ENCODE measurements at places on chromosomes 16 and 17. TPM values are rescaled to one million over a fixed set of nuclear protein-coding genes. Genes with fewer than 3 reads are reported as not detected.

The CCL7 gene
- not detected for total RNA-seq

The SULT1A4 gene
- 7.1 TPM for total RNA-seq

The HSDL1 gene
- 12.7 TPM for total RNA-seq

The TBC1D3H gene
- not detected for total RNA-seq

The LCAT gene
- 11.0 TPM for total RNA-seq

The ITGAL gene
- total RNA-seq: 1.9 TPM

The TMEM107 gene
- 15.9 TPM for total RNA-seq

The CDH3 gene
- total RNA-seq: 43.9 TPM

The C16orf96 gene
- total RNA-seq: 0.08 TPM

The RNF157 gene
- total RNA-seq: 2.4 TPM

The MRPL38 gene
- total RNA-seq: 36.5 TPM

The MYH1 gene
- total RNA-seq: not detected

The CACNG5 gene
- total RNA-seq: not detected

The PIK3R5 gene
- 10.7 TPM for total RNA-seq

The FAM117A gene
- total RNA-seq: 28.2 TPM

The MT1G gene
- total RNA-seq: 37.8 TPM

The ABCC6 gene
- 0.97 TPM for total RNA-seq

The TBX2 gene
- total RNA-seq: 6.2 TPM

The NEUROD2 gene
- 0.25 TPM for total RNA-seq

The C17orf78 gene
- not detected for total RNA-seq

The UTS2R gene
- total RNA-seq: not detected

The GNAO1 gene
- 4.0 TPM for total RNA-seq

The NIP7 gene
- 13.8 TPM for total RNA-seq

The KRT9 gene
- 1.6 TPM for total RNA-seq

The MAPK8IP3 gene
- total RNA-seq: 65.1 TPM

The ECI1 gene
- total RNA-seq: 42.8 TPM

The OR1F1 gene
- total RNA-seq: not detected

The TMEM235 gene
- total RNA-seq: not detected

The ZNF423 gene
- 2.0 TPM for total RNA-seq

The KRTAP3-1 gene
- not detected for total RNA-seq

The PRCD gene
- 7.5 TPM for total RNA-seq

The EPOP gene
- total RNA-seq: 4.1 TPM

The NPIPA8 gene
- total RNA-seq: 14.8 TPM

The SLC16A13 gene
- total RNA-seq: 1.0 TPM

The SLC5A10 gene
- total RNA-seq: 1.1 TPM

The TNFSF13 gene
- 15.3 TPM for total RNA-seq

The IL21R gene
- 0.58 TPM for total RNA-seq

The PMM2 gene
- 20.5 TPM for total RNA-seq

The KRTAP9-8 gene
- 0.97 TPM for total RNA-seq

The TMEM97 gene
- total RNA-seq: 5.7 TPM

The HOXB6 gene
- total RNA-seq: 4.6 TPM

The KCNG4 gene
- not detected for total RNA-seq

The INCA1 gene
- 2.6 TPM for total RNA-seq

The SIAH1 gene
- total RNA-seq: 33.4 TPM

The ZNF624 gene
- total RNA-seq: 6.3 TPM

The TOB1 gene
- 154 TPM for total RNA-seq

The AXIN2 gene
- 16.7 TPM for total RNA-seq

The TBC1D26 gene
- total RNA-seq: not detected

The TP53TG3 gene
- not detected for total RNA-seq

The VTN gene
- not detected for total RNA-seq

The MLST8 gene
- 49.5 TPM for total RNA-seq

The TOX3 gene
- total RNA-seq: 1.5 TPM

The NGFR gene
- total RNA-seq: 3.0 TPM

The TMEM94 gene
- total RNA-seq: 78.7 TPM
